ENCODE measurements at places on chromosomes 7 and 10.

DNA sequence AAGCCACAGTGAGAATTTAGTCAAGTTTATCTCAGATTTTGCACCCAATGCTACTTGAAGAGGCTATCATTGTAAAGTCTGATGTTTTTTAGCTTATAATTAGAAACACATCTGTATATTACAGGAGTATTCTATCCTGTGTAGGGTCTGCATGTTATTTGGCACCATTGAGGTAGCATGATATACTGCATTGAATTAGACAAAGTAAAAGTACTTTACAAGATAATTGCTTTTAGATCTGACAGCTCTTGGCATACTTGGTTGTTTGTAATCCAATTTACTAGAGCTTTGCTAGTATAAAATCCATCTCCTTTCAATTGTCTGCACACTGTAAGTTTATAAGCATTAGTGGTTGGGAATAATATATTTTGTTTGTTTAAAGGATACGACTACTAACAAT, 714.3 kb downstream of the ANKRD7 start:
- no peak overlapping the region for H3K4me3 ChIP-seq
- no peak overlapping the region for H3K27ac ChIP-seq

GRCh38 chr10:124333931-124334330, 84.8 kb downstream of the OAT start:
- no peaks in the 10 kb centered on the region for H3K36me3 ChIP-seq
- H3K4me1 ChIP-seq: peaks cover 26% of the 10 kb centered on the region
- no peak overlapping the region for H3K27ac ChIP-seq
- H3K27me3 ChIP-seq: no peaks in the 10 kb centered on the region
- no peak overlapping the region for H3K4me3 ChIP-seq
- DNase-seq: no peak

DNA sequence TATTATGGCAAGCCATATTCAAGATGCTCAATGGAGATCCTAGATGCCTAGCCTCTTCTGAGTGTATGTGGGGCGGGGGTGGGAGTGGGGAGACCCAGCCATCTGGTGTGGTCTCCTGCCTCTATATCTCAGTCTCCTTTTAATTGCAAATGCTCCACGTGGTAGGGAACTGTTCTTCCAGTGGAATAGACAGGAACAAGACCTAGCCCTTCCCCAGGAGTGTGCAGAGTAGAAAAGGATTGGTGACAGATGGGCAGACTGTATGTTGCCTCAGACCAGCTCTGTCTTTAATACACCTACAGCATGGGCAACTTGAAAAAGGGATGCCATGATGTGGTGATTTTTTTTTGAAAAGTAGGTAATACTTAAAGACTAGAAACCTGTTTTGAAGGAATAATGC, 12.6 kb downstream of the CYP3A5 start:
- DNase-seq: no peak
- no peaks in the 10 kb centered on the region for H3K27me3 ChIP-seq
- H3K27ac ChIP-seq: no peak overlapping the region
- H3K4me1 ChIP-seq: no peaks in the 10 kb centered on the region
- no peak overlapping the region for H3K4me3 ChIP-seq
- H3K36me3 ChIP-seq: no peaks in the 10 kb centered on the region

- no peaks in the 10 kb centered on the region for H3K4me1 ChIP-seq
- peaks cover 6% of the 10 kb centered on the region for H3K36me3 ChIP-seq
- H3K27ac ChIP-seq: no peak overlapping the region
- no peak for DNase-seq
Observed at GRCh38 chr10:119500821-119501220, 41.7 kb downstream of the RGS10 start.

DNA sequence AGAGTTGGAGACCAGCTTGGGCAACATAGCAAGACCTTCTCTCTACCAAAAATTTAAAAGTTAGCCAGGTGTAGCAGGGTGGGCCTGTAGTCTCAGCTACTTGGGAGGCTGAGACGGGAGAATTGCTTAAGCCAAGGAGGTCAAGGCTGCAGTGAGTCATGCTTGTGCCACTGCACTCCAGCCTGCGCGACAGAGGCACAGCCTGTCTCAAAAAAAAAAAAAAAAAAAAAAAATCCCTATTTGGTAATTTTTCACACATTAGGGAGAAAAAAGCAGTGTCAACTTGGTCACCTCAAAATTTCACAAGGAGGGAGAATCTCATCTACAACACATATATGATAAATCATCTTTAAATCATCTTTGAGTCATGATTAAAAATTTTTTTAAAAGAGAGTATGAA, 6.4 kb upstream of the ZNF398 start:
- DNase-seq: no peak
- H3K4me3 ChIP-seq: no peak overlapping the region
- no peaks in the 10 kb centered on the region for H3K36me3 ChIP-seq
- H3K27me3 ChIP-seq: no peaks in the 10 kb centered on the region

- peak overlapping the region; percentile 41 for H3K4me3 ChIP-seq
- peaks cover 68% of the 10 kb centered on the region for H3K4me1 ChIP-seq
- no peak for DNase-seq
- no peaks in the 10 kb centered on the region for H3K27me3 ChIP-seq
- H3K27ac ChIP-seq: peak overlapping the region; percentile 69
- H3K36me3 ChIP-seq: no peaks in the 10 kb centered on the region
Observed at GRCh38 chr10:86868353-86868752, 89.1 kb downstream of the MMRN2 start.

- no peak overlapping the region for H3K27ac ChIP-seq
- DNase-seq: no peak
Observed at GRCh38 chr7:9856668-9857067, 1117.0 kb upstream of the PHF14 start.

GRCh38 chr7:24727154-24728120, 29.8 kb downstream of the GSDME start:
- no peak for DNase-seq
- no peaks in the 10 kb centered on the region for H3K27me3 ChIP-seq

GRCh38 chr7:38561166-38561565, 70.0 kb downstream of the AMPH start:
- H3K4me1 ChIP-seq: no peaks in the 10 kb centered on the region
- no peaks in the 10 kb centered on the region for H3K27me3 ChIP-seq
- no peak overlapping the region for H3K4me3 ChIP-seq
- no peaks in the 10 kb centered on the region for H3K36me3 ChIP-seq

DNA sequence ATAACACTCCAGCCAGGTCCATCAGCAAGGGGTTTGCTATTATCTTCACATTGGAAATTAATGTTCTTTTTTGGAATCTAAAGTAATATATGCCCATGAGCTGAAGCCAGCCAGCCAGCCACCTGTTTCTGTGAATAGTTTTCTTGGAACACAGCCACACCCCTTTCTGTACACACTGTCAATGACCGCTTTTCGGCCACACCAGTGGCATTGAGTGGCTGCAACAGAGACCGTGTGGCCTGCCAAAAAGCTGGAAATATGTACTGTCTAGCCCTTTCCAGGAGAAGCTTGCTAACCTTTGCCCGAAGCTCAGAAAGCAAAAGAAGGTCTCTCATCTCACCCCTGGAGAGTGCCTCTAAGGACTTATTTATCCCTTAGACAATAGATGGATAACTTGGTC, 98.5 kb upstream of the NPS start:
- H3K4me3 ChIP-seq: no peak overlapping the region
- H3K27ac ChIP-seq: no peak overlapping the region
- H3K4me1 ChIP-seq: no peaks in the 10 kb centered on the region
- DNase-seq: no peak
- no peaks in the 10 kb centered on the region for H3K27me3 ChIP-seq

- no peak for DNase-seq
- no peaks in the 10 kb centered on the region for H3K4me1 ChIP-seq
- H3K27me3 ChIP-seq: no peaks in the 10 kb centered on the region
- H3K27ac ChIP-seq: no peak overlapping the region
- H3K4me3 ChIP-seq: no peak overlapping the region
Observed at GRCh38 chr7:121774563-121774962, 98.4 kb upstream of the PTPRZ1 start.

DNA sequence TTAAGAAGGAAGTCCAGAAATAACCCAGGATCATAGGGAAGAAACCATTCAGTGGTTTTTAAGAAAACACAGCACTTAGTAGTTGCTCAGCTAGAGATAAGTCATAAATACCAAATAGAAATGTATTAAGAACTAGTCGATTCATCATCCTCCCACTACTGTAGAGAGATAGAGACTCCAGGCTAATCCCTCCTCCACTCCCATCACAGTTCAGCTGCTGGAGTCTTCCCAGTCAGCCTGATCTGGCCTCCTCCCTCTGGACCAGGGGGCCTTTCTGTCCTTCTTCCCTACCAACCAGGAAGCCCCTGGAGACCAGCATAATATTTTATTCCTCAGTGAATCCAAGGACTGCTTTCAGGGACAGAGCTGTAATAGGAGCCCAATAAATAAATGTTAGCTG, 294.1 kb upstream of the YAE1 start:
- DNase-seq: no peak
- peaks cover 20% of the 10 kb centered on the region for H3K4me1 ChIP-seq
- H3K27ac ChIP-seq: no peak overlapping the region
- H3K27me3 ChIP-seq: no peaks in the 10 kb centered on the region
- H3K36me3 ChIP-seq: no peaks in the 10 kb centered on the region

GRCh38 chr10:103812004-103812403, 43.4 kb downstream of the SH3PXD2A start:
- no peaks in the 10 kb centered on the region for H3K36me3 ChIP-seq
- no peak overlapping the region for H3K27ac ChIP-seq
- H3K4me3 ChIP-seq: no peak overlapping the region
- DNase-seq: no peak

DNA sequence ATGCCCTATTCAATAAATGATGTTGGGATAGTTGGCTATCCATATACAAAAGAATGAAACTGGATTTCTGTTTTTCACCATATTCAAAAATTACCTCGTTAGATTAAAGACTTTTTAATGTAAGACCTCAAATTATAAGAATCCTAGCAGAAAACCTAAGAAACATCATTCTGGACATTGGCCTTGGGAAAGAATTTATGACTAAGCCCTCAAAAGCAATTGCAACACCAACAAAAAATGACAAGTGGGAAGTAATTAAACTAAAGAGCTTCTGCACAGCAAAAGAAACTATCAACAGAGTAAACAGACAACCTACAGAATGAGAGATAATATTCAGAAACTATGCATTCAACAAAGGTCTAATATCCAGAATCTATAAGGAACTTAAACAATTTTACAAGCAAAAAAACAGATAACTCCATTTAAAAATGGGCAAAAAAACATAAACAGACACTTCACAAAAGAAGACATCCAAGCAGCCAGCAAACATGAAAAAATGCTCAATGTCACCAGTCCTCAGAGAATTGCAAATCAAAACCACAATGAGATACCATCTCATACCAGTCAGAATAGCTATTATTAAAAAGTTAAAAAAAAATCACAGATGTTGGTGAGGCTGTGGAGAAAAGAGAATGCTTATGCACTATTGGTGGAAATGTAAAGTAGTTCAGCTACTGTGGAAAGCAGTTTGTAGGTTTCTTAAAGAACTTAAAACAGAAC, 309.8 kb downstream of the AHR start:
- H3K27me3 ChIP-seq: no peaks in the 10 kb centered on the region
- H3K27ac ChIP-seq: no peak overlapping the region
- no peak for DNase-seq
- no peaks in the 10 kb centered on the region for H3K4me1 ChIP-seq
- H3K36me3 ChIP-seq: no peaks in the 10 kb centered on the region

GRCh38 chr10:97412891-97413304, 11.8 kb upstream of the RRP12 start:
- H3K27ac ChIP-seq: no peak overlapping the region
- H3K4me1 ChIP-seq: no peaks in the 10 kb centered on the region
- no peak for DNase-seq
- no peak overlapping the region for H3K4me3 ChIP-seq
- H3K27me3 ChIP-seq: no peaks in the 10 kb centered on the region

- peaks cover 49% of the 10 kb centered on the region for H3K36me3 ChIP-seq
- no peaks in the 10 kb centered on the region for H3K4me1 ChIP-seq
- no peak for DNase-seq
Observed at GRCh38 chr10:86699991-86700840, 31.9 kb downstream of the LDB3 start.

DNA sequence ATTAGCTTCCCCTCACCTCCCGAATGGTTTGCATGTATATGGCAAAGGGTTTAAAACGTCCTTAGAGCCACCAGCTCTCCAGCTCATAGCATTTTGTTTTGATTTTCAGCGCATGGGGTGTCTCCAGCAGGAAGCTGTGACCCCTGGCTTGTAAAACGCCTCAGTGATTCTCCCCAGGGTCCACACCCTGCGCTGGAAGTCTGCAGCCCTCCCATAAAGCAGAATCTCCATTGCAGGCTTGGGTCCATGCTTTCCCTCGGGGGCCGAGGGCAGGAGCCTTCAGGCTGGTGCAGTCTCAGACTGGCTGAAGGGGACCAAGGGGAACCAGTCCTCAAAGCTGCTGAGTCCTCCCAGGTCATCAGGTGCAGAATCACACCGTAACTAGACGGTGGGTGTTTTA, 109.7 kb downstream of the VIPR2 start:
- H3K36me3 ChIP-seq: peaks cover 6% of the 10 kb centered on the region
- no peak overlapping the region for H3K4me3 ChIP-seq
- no peak overlapping the region for H3K27ac ChIP-seq
- H3K27me3 ChIP-seq: no peaks in the 10 kb centered on the region
- H3K4me1 ChIP-seq: peaks cover 18% of the 10 kb centered on the region

GRCh38 chr10:70546584-70546983, 56.0 kb downstream of the PRF1 start:
- H3K4me1 ChIP-seq: no peaks in the 10 kb centered on the region
- no peak for DNase-seq
- no peak overlapping the region for H3K27ac ChIP-seq
- no peaks in the 10 kb centered on the region for H3K27me3 ChIP-seq
- H3K4me3 ChIP-seq: no peak overlapping the region

GRCh38 chr10:89808842-89809241, 107.5 kb downstream of the KIF20B start:
- H3K4me3 ChIP-seq: no peak overlapping the region
- H3K36me3 ChIP-seq: no peaks in the 10 kb centered on the region
- no peaks in the 10 kb centered on the region for H3K4me1 ChIP-seq
- no peaks in the 10 kb centered on the region for H3K27me3 ChIP-seq
- no peak for DNase-seq
- H3K27ac ChIP-seq: no peak overlapping the region

DNA sequence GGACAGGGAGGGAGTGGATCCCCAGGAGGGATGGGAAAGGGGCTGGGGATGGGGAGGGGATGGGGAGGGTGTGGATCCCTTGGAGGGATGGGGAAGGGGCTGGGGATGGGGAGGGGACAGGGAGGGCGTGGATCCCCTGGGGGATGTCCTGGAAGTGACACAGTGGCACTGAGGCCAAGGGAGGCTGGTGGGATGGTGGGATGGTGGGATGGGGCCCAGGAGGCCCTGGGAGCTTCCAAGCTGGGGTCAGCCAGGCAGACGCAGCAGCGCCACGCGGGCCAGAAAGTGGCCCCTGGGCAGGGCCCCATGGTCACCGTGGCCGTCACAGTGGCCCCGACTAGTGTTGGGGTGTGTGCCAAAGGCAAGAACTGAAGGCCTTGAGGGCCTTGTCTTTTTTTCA, 67.8 kb downstream of the INPP5A start:
- no peak overlapping the region for H3K4me3 ChIP-seq
- peaks cover 60% of the 10 kb centered on the region for H3K4me1 ChIP-seq
- no peak for DNase-seq

All from thoracic aorta (tissue), 2 donors.